LHCN-M2 (cell line): ENCODE measurements at places on chromosomes 3 and 15. TPM values are rescaled to one million over a fixed set of nuclear protein-coding genes. Genes with fewer than 3 reads are reported as not detected.
A peak's percentile ranks its signal among the peaks of the same experiment; 100 is the strongest.

DNA sequence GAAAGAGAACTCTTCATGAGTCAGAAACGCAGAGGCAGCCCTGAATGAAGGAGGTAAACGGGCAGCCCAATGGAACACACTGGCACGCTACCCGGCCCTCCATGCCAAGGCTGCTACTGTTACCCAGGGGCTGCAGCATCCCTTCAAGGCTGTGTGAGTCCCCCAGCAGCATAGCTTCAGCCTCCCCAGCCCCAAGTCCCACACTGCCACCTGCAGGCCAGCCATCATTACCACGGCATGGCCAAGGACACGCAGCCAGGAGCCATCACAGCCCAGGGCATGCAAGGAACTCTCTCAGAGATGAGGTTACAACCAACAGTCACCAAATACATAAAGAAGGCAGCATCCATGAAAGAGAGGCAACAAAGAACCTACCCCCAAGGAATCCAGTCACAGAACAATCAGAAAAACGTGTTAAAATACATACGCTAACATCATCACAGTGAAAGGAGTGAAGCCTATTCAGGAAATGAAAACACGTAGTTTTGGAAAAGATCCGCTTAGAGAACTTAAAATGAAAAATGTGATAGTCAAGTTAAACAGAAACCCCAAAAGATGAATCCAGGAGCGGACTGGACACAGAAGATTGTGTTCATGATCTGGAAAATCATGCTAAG lies 22.4 kb downstream of the PLA2G4F start:
- DNase-seq, result peak; percentile 24

GRCh38 chr3:134427400-134428111 lies 53.3 kb upstream of the AMOTL2 start:
- peak; percentile 99 for DNase-seq

GRCh38 chr3:194682189-194682693 lies 3.4 kb upstream of the FAM43A start:
- DNase-seq, result no peak

GRCh38 chr3:127658234-127658633 lies 14.5 kb upstream of the ABTB1 start:
- no peak for DNase-seq

DNA sequence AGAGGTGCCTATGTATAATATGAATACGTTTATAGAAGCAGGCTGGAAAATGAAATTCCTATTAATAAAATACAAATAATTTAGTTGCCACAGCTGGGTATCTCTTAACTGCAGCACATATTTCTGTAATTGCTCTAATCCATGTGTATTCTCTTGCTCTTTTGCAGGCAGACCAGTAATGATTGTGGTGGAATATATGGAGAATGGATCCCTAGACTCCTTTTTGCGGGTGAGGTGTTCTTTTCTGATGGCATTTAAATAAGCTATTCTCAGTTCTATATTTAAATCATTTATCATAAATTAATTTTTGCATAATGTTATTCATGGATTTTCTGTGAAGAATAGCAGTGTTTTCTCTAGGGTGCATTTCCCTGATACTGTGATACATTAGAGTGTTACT lies 153.9 kb upstream of the ARL6 start:
- DNase-seq, result no peak

GRCh38 chr3:179744667-179745066 lies 91.8 kb downstream of the USP13 start:
- no peak for DNase-seq

DNA sequence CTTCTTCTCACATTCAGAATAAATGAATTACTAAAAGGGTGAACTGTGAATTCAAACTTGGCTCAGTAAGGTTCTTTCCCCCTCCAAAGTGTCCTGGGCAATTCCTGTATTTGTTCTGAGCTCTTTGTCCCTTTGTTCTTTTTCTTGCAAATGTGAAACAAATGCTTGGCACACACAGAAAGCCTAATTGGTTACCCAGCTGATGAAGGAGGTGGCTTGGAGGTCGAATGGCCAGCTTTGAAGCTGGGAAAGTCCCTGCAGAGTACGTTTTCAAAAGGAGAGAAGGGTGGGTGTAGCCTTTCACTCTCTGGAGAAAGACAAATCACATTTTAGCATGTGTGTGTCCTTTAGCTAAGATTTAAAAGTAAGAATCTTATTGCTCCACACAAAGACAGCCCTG lies 154.4 kb downstream of the PEX5L start:
- DNase-seq, result no peak

GRCh38 chr3:161266731-161267150 lies 45.6 kb downstream of the NMD3 start:
- DNase-seq, result peak; percentile 75

- DNase-seq, result no peak
Observed at GRCh38 chr3:151076626-151077025, 8.8 kb upstream of the MED12L start.

DNA sequence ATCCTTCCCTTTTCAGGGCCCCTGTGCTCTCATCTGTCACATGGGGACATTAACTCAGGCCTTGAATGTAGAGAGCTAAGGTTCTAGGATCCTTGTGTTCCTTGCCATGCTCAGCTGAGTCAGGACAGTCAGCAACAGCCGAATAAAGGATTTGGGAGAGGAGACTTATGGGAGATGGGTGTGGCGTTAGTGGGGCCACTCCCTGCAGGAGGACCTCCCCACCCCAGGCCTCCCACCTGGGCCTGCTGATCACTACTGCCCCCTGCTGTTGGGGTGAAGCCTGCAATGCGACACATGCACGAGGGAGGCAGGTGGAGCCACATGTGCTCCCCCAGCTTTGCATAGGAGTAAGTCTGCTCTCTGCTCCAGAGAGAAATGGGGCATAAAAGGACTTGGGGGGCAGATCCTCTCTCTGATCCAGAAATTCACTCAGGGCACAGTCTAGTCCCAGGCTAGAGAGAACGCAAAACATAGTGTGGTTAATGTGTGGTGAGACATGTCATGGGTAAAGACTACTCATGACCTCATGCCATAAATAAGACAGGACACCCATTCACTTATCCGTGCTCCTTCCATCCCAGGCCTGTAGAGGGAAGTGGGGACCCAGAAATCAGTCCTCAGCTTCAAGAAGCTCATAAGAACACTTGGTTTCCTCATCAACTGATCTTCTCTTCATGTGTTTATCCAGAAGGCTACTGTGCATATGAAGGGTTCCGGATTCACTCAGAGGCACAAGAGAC lies 19.4 kb downstream of the RBP1 start:
- DNase-seq, result no peak

DNA sequence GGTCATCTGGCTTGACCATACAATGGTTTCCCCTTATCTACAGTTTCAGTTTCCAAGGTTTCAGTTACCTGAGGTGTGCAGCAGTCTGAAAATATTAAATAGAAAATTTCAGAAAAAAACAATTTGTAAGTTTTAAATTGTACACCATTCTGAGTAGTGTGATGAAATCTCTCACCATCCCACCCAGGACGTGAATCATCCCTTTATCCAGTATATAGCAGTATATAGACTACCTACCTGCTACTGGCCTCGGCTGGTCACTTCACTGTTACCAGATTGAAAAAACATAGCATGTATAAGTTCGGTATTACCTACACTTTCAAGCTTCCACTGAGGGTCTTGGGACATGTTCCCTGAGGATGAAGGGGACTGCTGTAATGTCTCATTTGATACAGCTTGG lies 12.0 kb downstream of the ARIH1 start:
- no peak for DNase-seq

- DNase-seq, result peak; percentile 53
Observed at GRCh38 chr15:90101130-90101968, 919 bp downstream of the IDH2 start.

DNA sequence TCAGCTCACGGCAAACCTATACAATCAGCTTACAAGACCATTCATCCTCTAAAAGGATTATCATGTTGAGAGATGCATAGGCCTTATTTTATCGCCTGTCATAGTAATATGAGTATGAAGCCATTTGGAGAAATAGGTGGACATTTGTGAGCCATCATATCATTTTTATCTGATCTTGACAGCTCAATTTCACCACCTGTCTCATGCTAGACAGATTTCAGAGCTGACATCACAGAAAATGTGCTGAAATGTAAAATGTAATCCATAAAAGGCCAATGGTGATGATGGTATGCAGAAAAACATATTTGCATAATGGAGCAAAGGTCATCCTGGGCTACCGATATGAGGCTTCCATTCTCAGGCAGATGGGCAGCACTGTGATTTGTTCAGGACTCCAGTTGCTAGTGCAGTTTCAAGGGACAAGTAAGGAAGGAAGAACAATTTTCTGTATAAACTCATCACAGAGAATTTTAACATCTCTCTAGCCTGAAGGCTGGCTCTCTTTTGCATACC lies 221.5 kb downstream of the ULK4 start:
- no peak for DNase-seq

- no peak for DNase-seq
Observed at GRCh38 chr3:50303013-50303815, at the start of gene HYAL1. Gene HYAL1, minus strand, starts transcription at chr3:50303574. Its CDS starts 618 bp downstream, at chr3:50302956.

GRCh38 chr15:88141269-88141889 lies 115.2 kb downstream of the NTRK3 start:
- no peak for DNase-seq

- DNase-seq, result no peak
Observed at GRCh38 chr15:45197512-45197911, 9.7 kb upstream of the SHF start.

DNA sequence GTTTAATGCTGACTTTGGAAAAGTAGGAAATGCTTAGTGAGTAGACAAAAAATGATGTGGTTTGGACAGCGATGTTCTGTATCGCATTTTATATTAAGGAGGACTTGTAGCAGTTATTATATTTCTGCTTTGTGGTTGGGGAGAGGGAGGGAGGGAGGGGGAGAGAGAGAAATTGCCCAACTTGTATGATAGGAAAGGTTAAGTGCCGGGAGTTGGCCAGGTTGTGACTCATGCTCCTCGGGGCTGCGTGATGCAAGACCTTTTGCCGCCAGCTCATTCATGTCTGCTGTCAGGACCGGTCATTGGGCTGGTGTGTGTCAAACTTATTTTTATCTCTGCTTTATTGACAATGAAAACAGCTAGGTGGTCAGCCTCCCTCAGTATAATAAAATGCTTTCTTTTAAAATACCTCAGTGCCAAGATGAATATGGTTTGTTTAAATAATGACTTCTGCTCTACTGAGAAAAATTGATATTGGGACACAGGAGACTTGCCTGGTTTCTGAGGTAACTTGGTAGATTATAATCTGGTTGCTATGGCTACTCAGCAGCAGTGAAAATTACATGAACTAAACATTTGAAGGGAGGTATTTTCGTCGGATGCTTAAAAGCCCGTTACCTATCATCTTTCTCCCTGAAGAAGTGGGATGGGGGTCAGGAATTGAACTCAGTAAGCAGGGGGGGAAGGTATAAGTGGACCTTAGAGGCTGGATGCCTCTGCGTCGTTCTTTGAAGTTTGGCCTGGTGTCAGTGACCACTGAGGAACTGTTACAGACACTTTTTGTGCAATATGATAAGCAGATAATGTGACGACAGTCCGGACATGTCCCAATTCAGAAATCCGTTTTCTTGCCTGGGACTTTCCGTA lies 90.7 kb downstream of the FNDC3B start:
- DNase-seq, result peak; percentile 99

- no peak for DNase-seq
Observed at GRCh38 chr15:75455982-75456531, 4.6 kb upstream of the SIN3A start.

GRCh38 chr3:135490219-135490915 lies 475.2 kb upstream of the PPP2R3A start:
- no peak for DNase-seq

- peak; percentile 42 for DNase-seq
Observed at GRCh38 chr3:120459196-120459595, 8.4 kb upstream of the FSTL1 start.

GRCh38 chr3:120203016-120203415 lies 82.0 kb downstream of the GPR156 start:
- peak; percentile 74 for DNase-seq

DNA sequence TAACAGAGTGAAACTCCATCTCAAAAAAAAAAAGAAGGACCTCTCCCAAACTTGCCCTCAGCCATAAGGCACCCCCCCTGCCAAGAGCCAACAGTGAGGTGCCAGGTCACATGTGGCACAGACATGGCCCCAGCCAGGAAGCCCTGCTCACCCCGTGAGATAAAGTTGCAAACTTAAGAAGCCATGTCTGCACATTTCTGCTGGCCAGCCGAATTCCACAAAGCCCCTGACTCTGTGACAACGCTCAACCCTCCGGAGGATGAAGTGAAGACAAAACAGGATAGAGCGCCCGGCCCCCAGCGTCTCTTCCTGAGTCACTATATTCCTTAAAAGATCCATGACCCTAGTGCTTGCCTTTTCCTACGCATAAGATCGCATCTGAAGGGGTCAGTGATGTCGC lies 188.1 kb downstream of the XXYLT1 start:
- no peak for DNase-seq

DNA sequence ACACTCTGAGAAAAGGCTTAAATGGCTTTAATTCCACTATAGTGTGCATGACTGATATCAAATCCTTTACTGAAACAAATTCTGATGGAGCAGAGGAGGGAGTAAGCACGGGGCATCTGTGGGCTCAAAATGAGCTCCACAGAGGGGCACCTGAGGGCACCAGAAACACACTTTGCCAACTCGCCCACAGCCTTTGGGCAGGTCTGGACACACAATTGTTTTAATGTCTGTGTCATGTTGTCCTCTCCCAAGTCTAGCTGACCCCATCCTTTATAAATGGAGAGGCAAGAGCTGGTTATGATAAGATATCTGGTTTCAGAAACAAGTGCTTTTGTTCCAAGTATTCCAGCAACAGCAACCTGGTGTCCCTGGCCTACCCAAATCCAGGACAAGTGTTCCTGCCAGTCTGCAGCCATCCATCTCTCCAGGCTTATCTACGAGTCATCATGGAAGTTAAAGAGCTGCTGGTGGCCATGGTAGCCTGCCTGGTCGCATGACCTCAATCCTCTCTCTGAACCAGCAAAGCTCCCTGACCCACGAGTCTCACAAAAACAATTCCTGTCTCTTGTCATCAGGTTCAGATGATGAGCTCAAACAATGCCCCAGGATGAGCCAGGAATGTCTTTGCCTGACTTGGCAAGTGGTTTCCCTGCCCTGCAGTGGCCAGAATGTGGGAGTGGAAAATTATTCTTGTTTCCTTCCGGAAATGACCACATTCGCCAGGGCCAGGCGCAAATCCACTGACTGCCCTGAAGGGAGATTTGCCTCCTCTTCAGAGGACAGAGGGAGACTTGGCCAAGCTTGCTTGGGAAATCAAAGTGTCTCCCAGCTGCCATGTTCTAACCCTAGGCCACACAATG lies 64.4 kb upstream of the TPM1 start:
- peak; percentile 65 for DNase-seq

GRCh38 chr3:60046210-60046609 lies 996.4 kb upstream of the CFAP20DC start:
- DNase-seq, result no peak

- DNase-seq, result no peak
Observed at GRCh38 chr3:148265841-148266240, 431.9 kb upstream of the AGTR1 start.

GRCh38 chr3:42266085-42266484 lies at the start of gene CCK:
Gene CCK, minus strand, starts transcription at chr3:42266185. Its CDS starts 2,555 bp downstream, at chr3:42263630.
- DNase-seq, result no peak

GRCh38 chr15:67145710-67146109 lies 80.3 kb downstream of the SMAD3 start:
- no peak for DNase-seq

GRCh38 chr15:51758645-51759044 lies 7.2 kb downstream of the TMOD2 start:
- DNase-seq, result peak; percentile 74

Gene CYP1A1
- 0.06 TPM in 1 of 2 replicates, not detected in the other for total RNA-seq

Gene MUC13
- total RNA-seq, result 0.17 and 0.71 TPM in 2 replicates

Gene AHSG
- total RNA-seq, result not detected in 2 replicates

Gene A4GNT
- not detected in 2 replicates for total RNA-seq

Gene LPP
- 32.4 and 39.7 TPM in 2 replicates for total RNA-seq

Gene OR5K2
- not detected in 2 replicates for total RNA-seq

Gene TAMM41
- total RNA-seq, result 9.2 and 11.4 TPM in 2 replicates

Gene TMC3
- total RNA-seq, result not detected in 2 replicates

Gene ABTB1
- 4.0 and 5.2 TPM in 2 replicates for total RNA-seq

Gene AGBL1
- under 0.01 TPM in 1 of 2 replicates, not detected in the other for total RNA-seq
